ENCODE measurements at places on chromosomes 3 and 15.

DNA sequence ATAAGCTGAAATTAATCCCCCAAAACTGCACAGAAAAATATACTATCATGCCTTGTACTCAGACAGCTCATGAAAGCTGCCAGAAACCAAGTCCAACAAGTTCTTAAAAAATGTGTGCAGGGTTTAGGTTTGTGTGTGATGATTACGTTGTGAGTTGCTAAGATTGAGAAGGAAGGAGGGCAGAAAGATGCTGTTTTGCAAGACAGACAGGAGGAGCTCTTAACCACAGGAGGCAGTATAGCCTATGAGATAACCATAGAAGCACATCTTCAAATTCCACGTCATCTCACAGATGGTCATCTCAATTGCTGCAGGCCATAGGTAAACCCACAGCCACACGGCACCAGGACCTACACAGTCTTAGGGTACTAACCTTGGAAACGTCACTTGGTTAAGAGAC lies 191.9 kb downstream of the STT3B start:
- DNase-seq = no peak

DNA sequence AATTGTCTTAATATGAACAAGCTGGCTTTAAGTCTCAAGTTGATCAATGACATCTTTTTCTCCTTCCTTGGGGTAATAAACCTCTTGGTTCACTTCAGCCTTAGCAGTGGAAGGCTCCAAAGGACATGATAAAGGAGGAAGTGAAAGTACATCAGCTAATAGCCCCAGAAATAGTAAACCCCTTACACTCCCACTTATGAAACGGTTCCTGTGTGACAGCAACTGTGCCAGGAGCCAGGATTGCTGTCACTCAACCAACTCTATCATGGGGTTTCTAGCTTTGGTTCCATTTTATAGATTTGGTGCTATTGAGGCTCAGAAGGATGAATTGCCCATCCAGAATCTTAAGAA lies 216.7 kb downstream of the ABHD5 start:
- no peak for DNase-seq

DNA sequence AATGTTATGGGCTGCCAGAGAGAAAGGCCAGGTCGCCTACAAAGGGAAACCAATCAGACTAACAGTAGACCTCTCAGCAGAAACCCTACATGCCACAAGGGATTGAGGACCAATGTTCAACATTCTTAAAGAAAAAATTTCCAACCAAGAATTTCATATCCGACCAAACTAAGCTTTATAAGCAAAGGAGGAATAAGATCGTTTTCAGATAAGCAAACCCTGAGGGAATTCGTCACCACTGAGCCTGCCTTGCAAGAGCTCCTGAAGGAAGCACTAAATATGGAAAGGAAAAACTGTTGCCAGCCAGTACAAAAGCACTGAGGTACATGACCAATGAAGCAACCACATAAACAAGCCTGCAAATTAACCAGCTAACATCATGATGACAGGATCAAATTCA lies 33.1 kb downstream of the PYGO1 start:
- DNase-seq = no peak

GRCh38 chr3:129526121-129526900 lies 2.1 kb upstream of the RHO start:
- DNase-seq = no peak
